ENCODE measurements at places on chromosomes 2 and 18.

DNA sequence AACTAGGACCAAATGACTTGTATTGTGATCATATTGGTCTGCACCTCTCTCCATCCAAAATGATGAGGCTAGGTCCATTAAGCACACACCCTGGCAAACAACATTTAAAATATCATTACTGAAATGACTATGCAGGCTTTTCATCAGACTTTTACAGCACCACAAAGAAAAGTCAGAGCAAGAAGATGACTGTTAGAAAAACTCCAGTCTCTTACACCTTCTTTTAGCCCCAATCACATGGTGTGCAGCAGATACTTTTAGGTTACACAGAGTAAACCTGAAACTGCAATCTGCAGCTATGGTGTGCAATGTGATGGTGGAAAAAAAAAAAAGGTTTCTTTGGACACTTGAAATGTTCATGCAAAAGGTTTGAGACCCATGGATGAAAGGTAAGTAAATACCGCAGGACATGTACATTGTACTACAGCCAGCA lies 5.4 kb upstream of the POLI start:
- no peak for DNase-seq

- no peak for DNase-seq
These were observed 33.7 kb upstream of the GTF2A1L start for GRCh38 chr2:48583961-48584360.

GRCh38 chr2:240121675-240122074 lies 14.4 kb downstream of the COPS9 start:
- no peak for DNase-seq

GRCh38 chr2:113104054-113104611 lies 23.3 kb upstream of the IL1RN start:
- no peak for DNase-seq

DNA sequence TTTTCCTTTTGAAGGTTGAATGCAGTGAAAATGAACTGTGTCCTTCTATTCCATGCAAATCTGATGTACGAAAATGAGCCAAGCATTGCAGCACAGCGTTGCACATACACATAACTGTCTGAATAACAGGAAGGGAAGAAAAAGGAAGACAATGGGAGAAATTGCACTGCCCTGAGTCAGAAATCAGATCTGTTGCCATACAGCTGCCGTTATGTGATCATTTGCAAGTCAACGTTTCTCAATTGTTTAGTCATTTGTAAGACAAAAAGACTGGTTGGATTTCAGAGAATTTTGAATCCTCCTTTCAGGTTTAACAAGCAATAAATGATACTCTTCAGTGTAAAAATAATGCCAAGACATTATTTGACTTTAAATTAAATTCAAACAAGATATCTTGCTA lies 284.1 kb downstream of the DSEL start:
- DNase-seq: no peak

- DNase-seq: no peak
These were observed 323.5 kb upstream of the TANK start for GRCh38 chr2:160836755-160837154.

DNA sequence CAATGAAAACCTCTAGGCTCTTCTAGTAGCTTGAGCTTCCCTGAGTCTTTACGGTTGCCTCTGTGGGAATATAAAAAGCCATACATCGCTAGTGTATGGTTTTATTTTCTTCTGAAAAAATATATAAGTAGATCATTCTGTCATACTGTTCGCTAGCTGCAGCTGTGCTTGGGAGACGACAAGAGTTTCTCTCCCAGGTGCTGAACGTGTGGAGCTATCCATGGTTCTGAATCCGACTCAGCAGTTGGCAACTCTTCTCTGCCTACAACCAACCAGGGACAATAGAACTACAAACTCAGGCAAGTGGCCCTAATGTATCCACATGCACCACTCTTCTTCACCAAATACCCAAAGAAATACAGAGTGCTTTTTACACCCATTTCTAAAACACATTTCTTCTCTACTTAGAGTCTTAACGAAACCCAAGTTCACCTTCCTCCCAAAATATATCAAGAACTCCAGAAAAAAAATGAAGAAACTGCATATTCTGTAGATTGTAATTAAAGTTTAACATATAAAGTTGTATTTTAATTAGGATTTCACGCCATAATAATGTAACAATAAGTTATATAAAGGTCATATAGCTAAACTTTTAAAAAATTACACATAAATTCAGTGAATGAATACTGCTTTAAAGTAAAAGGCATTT lies 2.2 kb upstream of the KCNH7 start:
- no peak for DNase-seq

DNA sequence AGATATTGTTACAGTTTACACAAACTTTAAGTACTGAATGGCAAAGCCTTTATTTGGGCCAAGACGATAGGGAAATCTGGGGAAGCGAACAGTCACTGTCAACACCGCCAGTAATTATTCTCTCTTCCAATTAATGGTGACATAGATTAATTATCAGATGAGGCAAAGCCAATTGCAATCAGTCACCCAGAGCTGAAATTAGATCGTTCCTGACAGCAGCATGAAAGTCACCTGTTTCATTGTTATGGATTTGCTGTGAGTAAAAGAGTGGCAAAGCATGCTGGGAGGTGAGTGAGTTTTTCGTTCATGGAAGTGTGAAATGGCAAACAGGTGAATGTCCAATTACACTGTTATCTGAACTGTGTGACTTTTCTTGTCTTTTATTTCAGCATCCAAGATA lies 164.8 kb upstream of the KLHL14 start:
- DNase-seq: no peak
